ENCODE measurements at places on chromosomes 3 and 15. TPM values are rescaled to one million over a fixed set of nuclear protein-coding genes. Genes with fewer than 3 reads are reported as not detected.

NEK10 gene
- 0.55 TPM for polyA plus RNA-seq

IMPG2 gene
- polyA plus RNA-seq: not detected

SKOR1 gene
- not detected for polyA plus RNA-seq

PPARG gene
- not detected for polyA plus RNA-seq

APBA2 gene
- 5.9 TPM for polyA plus RNA-seq

BFSP2 gene
- not detected for polyA plus RNA-seq

GPR171 gene
- 3.4 TPM for polyA plus RNA-seq

ZIC1 gene
- 1.4 TPM for polyA plus RNA-seq

EHHADH gene
- 2.5 TPM for polyA plus RNA-seq

XYLB gene
- 1.6 TPM for polyA plus RNA-seq

DNA sequence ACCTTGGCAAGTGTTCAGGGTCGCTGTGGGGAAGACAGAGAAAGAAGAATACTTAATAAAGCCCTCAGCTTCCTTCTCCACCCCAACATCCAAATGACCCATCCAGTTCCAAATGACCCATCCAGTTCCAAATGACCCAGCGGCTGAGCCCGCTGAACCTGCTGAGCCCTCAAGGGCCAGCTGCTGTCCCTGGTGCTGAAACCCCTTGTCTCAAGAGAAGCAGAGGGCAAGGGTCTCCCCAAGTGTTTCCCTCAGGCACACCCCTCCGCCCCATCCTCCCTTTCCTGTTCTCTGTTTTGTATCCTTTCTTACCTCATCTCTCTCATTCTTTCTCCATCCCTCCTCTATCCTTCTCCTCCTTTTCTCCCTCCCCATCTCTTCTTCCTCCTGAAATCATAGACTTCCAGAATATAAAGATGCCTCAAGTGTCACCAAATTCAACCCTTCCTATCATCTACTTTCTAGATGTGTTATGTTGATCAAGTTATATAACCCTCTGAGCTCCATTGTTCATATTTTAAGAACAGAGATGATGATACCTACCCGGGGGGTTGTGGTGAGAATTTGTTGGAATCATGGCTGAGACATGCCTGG is 29.0 kb downstream of the CCDC33 start:
- DNase-seq: peak; percentile 96

DNA sequence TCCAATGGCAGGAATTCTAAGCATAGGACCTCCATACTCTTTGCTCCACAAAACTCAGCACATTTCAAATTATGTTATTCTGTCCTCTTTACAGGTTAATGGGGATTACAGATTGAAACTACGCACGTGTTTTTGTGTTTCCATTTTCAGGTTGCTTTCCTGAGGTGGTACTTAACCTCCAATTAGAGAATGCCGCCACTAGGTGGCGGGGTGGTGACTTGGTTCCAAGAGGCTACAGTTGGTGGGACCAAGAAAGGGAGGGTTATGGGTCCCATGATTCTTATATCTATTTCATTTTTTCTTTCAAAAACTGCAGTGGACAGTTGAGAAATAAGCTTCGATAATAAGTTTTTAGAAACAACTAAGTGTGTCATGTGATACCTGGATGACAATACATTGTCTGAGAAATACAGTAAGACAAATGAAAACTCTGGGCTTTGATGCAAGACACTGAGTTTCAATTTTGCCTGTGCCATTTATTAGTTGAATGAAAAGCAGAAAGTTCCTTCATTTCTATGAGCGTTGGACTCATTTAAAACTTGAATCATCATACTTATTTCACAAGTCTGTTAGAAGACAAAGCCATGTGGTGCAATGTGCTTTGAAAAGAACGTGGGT is 539.0 kb downstream of the FGF12 start:
- DNase-seq: peak; percentile 85

DNA sequence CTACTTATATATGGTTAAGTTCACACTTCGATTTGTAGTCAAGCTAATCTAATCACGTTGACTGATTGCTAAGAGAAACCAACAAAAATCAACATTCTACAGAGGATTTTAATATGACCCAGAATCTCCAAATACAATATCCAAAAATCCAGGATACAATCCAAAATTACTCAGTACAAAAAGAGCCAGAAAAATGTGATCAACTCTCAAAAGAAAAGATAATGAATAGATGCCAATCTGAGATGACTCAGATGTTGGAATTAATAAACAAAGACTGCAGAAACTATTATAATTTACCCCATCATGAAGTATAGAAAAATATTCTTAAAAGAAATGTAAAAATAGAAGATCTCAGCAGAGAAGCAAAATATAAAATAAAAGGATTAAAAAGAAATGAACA is 22.3 kb downstream of the HACL1 start:
- no peak for DNase-seq

DNA sequence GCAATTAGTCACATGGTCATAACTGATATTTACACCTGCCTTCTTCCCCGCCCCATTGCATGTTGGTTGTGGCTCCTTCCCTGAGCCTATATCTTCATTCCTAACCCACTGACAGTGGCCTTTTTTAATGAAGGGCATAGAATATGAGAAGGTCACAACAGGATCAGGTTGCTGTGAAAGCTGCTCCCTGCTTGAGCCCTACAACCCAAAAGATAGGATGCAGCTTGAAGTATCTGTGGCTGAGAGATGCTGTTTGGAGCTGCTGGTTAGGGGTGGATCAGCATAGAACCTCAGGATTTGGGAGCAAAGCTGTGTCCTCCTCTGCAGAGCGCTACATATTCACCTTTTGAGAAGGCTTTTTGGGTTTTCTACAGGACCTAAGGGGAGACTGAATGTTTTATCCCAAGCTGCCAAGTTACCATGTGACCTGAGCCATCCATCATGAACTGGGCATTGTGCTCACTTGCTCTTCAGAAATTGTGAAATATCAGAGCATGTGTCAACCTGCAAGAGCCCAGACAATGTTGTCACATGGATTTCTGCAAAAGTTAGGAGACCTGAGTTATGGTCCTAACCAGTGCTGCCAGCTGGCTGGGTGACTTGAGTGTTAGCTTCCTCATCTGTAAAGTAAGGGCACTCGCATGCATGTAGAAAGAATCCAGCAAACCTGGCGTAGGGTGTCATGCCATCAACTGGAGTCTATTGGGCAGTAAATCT is 49.8 kb upstream of the ARL8B start:
- no peak for DNase-seq

GRCh38 chr3:120682095-120682681 is at the start of gene HGD:
Gene HGD (minus strand): TSS chr3:120682239. CDS start chr3:120682111, 128 bp downstream.
- no peak for DNase-seq

- peak; percentile 63 for DNase-seq
Measured at GRCh38 chr15:28107111-28107903, 8.2 kb upstream of the OCA2 start.

DNA sequence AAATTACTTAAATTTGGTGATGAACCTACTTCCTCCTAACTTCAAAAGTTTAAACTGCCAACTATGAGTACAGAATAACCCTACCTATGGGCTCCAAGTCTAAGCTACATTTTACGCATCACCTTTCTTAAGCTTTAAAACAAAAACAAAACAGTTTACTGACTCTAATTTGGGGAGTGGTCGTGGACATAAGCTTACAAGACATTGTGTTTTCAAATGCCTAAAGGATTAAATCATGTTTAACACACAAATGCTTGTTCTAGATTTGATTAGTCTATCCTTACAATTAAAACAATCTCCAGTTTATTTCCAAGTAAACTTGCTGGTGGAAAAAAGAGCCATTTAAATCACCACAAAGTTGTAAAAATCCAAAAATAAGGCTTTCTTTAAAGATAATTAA is 62.2 kb downstream of the UACA start:
- no peak for DNase-seq

GRCh38 chr15:67049351-67050044 is 15.9 kb upstream of the SMAD3 start:
- no peak for DNase-seq

DNA sequence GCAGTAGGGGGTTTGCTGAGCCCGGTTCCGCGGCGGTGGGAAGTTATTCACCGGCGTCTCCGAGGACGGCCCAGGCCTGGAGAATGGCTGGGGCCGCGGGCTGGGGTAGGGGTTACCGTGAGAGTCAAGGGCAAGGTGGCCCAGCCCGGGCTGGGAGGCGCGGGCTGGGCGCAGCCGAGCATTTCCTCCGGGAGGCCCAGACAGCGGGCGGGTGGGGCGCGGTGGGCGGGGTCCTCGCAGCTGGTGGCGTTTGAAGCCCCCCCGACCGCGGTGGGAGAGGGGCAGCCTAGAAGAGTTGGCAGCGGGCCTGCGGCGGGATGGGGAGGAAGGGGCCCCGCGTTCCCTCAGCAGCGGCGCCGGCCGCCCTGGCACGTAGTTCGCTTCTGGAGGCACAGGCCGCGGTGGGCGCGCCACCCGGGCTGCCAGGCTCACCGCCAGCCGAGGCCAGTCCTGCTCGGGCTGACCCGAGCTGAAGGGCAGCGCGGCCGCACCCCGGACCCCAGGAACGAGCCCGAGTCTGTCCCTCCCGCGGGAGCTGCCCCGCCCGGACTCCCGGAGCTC is 960 bp upstream of the KLF13 start:
- peak; percentile 60 for DNase-seq

DNA sequence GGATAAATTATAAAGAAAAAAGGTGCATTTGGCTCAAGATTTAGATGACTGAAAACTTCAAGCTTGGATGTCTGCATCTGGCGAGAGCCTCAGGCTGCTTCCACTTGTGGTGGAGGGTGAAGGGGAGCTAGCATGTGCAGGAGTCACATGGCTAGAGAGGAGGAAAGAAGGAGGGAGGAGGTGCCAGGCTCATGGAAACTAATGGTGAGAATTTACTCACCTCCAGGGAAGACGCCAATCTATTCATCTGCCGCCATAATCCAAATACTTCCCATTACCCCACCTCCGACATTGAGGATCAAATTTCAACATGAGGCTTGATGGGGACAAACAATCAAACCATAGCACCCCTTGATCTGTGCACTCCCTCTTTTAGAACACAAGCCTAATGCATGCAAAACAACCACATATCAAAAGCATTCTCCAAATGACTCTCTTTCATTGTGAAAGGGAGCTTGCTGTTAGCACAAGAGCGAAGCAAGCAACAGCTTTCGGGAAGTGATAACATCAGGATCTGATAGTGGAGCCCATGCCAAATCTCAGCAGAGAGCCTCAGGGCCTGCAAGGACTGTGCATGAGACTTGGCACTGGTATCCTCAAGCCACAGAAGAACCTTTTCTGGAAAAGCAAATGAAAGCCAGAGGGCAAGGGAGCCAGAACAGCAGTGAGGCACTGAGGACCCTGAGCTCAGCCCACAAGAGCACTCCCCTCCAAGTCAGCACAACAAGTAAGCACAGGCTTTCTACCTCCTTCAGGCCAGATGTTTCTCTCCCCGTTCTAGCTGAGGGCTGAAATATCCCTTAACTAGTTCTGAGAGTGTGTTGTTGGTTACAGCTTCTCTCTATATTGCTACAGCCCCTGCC is 50.2 kb upstream of the THBS1 start:
- DNase-seq: peak; percentile 80

GRCh38 chr3:126535636-126536035 is 11.7 kb downstream of the CHST13 start:
- no peak for DNase-seq

GRCh38 chr15:71612869-71613268 is 197.5 kb upstream of the NR2E3 start:
- DNase-seq: no peak

GRCh38 chr3:53936347-53936746 is 44.7 kb upstream of the SELENOK start:
- DNase-seq: no peak

DNA sequence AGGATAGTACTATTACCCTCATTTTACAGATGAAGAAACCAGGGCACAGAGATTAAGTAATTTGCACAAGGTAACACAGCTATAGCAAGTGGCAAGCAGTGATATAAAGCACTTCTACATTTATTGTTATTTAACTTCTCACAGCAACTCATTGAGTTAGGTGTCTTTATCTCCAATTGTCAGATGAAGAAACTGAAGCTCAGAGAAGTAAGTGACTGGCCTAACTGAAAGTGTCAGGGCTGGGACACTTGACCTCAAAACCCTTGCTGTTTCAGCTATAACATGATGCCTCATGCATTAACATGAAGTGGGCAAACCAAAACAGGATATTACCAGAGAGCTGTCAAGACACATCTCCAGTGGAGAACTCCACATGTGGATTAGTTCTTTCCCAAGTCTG is 65.8 kb upstream of the LEKR1 start:
- DNase-seq: no peak

GRCh38 chr3:130576375-130577266 is 59.6 kb downstream of the COL6A6 start:
- DNase-seq: no peak

Measured in GM23338 (cell line).